Stimulated activated CD4-positive, alpha-beta T cell treated with anti-CD3 and anti-CD28 coated beads, Interleukin-12 subunit alpha, Interleukin-12 subunit beta, amount 100 ng/mL, for 24 hours (primary cell): ENCODE measurements at places on chromosomes 2 and 18.

GRCh38 chr2:105401867-105402266 lies 3.0 kb upstream of the FHL2 start:
- no peak for DNase-seq

DNA sequence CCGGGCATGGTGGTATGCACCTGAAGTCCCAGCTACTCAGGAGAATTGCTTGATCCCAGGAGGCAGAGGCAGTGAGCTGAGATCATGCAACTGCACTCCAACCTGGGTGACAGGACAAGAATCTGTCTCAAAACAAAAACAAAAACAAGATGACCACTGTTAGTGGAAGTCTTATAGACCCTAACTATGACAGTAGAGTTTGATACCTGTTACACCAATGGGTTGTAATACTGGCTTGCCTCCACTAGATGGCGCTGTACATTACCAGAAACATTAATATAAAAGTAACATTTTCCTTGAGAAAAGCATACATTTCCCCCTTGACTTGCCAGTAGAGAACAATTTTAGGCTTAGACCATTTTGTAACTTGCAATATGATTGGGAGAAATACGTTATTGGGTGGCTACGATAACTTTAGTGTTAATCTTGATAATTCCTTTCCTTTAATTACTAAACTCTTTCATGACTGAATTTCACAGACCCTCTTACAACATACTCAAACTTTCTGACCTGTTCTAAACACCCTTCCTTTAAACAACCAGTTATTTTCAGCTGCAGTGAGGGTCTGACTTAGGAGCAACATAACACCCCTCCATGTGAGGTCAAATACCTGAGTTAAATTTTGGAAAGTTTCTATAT lies 19.5 kb downstream of the SLC25A52 start:
- peak; percentile 35 for DNase-seq

GRCh38 chr2:169343202-169343601 lies 19.1 kb downstream of the LRP2 start:
- no peak for DNase-seq

DNA sequence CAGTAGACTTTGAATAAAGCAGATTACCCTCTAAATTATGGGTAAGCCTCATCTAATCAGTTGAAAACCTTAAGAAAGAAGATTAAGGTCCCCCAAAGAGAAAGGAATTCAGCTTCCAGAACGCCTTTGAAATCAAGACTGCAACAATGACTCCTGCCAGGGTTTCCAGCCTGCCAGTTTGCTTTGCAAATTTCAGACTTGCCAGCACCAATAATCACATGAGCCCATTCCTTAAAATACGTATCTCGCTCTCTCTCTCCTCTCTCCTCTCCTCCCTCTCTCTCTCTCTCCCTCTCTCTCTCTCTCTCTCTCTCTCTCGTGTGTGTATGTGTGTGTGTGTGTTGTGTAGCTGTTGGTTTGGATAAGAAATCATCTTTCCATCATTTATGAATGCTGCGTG lies 184.2 kb downstream of the PDE1A start:
- no peak for DNase-seq

DNA sequence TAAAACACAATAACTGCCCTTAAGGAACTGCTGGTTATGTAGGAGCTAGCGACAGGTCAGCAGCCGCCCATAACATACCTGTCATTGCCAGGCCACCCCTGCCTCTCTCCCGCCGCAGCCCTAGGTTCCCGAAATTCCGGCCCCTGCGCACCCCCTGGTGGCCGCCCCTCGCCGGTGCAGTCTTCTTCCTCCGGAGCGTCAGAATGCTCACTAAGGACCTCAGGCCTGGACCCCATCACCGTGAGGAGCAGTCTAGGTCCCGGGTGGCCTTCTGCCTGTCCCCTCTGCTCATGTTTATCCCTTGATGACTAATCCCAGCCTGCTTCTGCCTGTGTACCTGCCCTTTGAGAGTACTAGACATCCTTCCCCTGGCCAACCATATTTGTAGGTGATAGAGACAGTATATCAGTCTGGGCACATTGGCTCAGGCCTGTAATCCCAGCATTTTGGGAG lies 115.7 kb upstream of the SLC1A4 start:
- peak; percentile 83 for DNase-seq

- DNase-seq, result no peak
Observed at GRCh38 chr18:75204732-75205513, 4.0 kb downstream of the PTGR3 start.

GRCh38 chr2:240506406-240507059 lies 51.3 kb downstream of the ANKMY1 start:
- no peak for DNase-seq

DNA sequence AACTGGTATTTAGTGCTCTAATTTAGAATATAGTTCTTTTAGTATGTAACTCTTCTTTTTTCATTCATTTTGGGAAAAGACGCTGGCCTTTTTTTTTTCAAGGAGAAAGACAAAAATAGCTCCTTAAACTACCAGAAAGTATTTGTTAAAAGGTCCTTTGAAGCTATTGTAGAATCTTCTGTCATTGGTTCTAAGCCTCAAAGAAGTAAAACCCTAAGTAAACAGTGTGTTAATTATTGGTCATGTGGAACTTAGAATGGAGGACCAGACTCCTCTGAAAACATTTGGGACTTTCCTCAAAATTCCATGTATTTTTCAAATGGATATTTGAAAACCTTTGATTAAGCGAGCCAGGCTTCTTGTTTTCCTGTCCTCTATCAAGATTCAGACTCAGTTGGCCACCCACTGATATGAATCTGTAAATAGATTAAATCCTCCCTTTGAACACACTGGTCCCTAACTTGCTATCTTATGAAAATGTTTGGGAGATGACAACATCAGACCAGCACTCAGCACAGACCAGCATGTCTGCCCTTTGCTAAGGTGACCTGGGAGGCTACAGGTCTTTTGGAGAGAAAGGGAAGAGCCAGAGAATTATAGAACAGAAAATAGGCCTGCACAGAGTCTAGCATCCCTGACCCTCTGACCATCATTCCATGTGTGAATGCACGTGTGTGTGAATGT lies 120.3 kb upstream of the GATA6 start:
- DNase-seq, result no peak

DNA sequence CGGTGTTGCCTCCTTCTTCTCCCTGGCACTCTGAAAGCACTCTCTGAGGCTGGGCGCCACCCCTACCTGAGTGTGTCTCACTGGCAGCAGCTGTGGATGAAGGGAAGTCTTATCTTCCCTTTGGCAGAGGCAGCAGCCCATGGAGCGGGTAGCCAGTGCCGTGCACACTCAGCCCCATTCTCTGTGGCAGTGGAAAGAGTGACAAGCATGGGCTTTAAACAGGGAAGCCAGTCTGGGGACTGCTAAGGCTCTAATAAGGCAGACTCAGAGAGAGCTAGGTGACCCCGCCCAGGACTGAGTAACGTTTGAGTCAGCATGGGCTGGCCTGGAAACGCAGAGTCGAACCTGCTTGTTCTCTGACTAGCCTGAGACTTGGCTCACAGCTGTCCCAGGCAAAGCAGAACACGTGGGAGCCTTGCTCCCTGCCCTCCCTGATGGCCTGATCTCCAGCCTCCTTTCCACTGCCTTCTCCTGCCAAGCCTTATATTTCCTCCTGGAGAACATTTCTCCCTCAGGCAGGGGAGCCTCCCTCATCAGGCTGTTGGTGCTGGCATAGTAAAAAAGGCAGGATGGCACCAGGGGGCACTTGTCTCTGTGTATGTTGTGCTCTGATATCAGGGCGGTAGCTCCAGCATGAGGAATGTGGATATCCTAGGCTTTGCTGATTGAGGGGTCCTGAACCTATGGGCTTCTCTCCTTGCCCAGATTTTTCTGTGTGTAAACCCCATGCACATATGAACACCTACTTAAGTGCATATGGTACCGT lies 93.9 kb upstream of the LGALSL start:
- DNase-seq, result peak; percentile 47

- no peak for DNase-seq
Observed at GRCh38 chr2:58006256-58006951, 40.2 kb upstream of the VRK2 start.

GRCh38 chr2:180823546-180824141 lies 156.8 kb upstream of the UBE2E3 start:
- no peak for DNase-seq

DNA sequence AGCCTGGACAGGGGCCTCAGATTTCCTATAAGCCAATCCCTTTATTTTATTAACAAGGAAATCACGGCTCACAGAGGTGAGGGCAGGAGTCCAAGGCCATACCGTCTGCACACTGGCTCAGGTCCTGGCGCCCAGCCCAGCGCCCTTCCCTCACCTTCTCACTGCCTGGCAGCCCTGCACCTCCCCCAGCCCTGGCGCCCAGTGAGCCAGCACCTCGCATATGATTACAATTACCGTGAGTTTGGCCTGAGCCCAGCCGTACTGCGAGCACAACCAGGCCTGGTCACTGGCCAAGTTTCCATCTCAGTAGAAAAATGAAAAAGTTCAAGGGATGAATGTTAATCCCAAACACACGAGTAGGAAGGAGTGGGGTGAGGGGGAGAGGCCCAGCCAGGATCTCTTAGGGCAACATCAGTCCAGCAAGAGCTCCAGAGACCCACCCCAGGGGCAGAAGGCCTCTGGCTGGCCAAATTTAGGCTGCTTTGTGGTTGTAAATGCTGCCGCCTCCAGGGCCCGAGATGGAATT lies 68.4 kb downstream of the MCFD2 start:
- DNase-seq, result no peak

DNA sequence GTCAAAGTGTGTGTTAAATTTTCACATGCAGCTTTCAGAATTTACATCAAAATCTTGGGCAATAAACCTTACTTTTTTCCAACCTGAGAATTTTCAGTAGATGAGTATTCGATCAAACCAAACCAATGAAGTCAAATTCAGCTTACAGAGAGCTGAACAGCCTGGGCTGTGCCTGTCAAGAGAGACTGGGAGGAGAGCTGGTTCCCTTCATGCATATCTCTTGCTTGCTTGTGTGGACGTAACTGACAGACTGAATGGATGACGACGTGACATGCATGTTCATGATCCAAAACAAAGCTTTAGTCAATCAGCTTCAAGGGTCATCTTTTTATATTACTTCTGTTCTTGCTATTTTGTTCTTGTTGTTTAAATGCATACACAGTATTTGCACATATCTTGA lies 145.2 kb downstream of the GALNT3 start:
- no peak for DNase-seq
